Naive thymus-derived CD8-positive, alpha-beta T cell (primary cell): ENCODE measurements at places on chromosomes 11 and 22. TPM values are rescaled to one million over a fixed set of nuclear protein-coding genes. Genes with fewer than 3 reads are reported as not detected.

The TBX10 gene
- total RNA-seq, result not detected

The DDX10 gene
- total RNA-seq, result 26.3 TPM

The PKP3 gene
- 0.16 TPM for total RNA-seq

The KCNJ11 gene
- total RNA-seq, result 0.52 TPM

The F2 gene
- total RNA-seq, result not detected

The ZNF408 gene
- 26.5 TPM for total RNA-seq

The CLCF1 gene
- total RNA-seq, result 1.5 TPM

The C11orf42 gene
- not detected for total RNA-seq

The GRAP2 gene
- total RNA-seq, result 202 TPM

The CXCR5 gene
- 3.5 TPM for total RNA-seq

The UBQLNL gene
- 0.47 TPM for total RNA-seq

The KLHL35 gene
- 1.3 TPM for total RNA-seq

The SHANK3 gene
- total RNA-seq, result 0.05 TPM

The ZNF280B gene
- total RNA-seq, result 2.6 TPM

The AIFM3 gene
- total RNA-seq, result 1.3 TPM

The C1QTNF4 gene
- total RNA-seq, result 1.2 TPM

The MSANTD4 gene
- total RNA-seq, result 16.8 TPM

The CCDC89 gene
- total RNA-seq, result 0.91 TPM

The MAPK8IP1 gene
- total RNA-seq, result 1.6 TPM

The NRIP3 gene
- total RNA-seq, result 0.96 TPM

The DAGLA gene
- total RNA-seq, result 0.08 TPM

The VWA5A gene
- total RNA-seq, result 8.9 TPM

The KREMEN1 gene
- total RNA-seq, result not detected

The PAX6 gene
- not detected for total RNA-seq

The BIRC2 gene
- total RNA-seq, result 56.9 TPM

The ALDH3B1 gene
- total RNA-seq, result 0.39 TPM

The TRIM51 gene
- total RNA-seq, result not detected
